A549 treated with DMSO at 1 μM for 4 hours (cell line): ENCODE measurements at places on chromosomes 7 and 10. TPM values are rescaled to one million over a fixed set of nuclear protein-coding genes. Genes with fewer than 3 reads are reported as not detected.

CALHM3 gene
- total RNA-seq, result 0.30 to 0.53 TPM (median 0.45 TPM) in 5 replicates

ADD3 gene
- 4.6 to 12.3 TPM (median 6.3 TPM) in 5 replicates for total RNA-seq

CHAT gene
- not detected in 5 replicates for total RNA-seq

NUP205 gene
- total RNA-seq, result 49.3 to 62.2 TPM (median 56.9 TPM) in 5 replicates

BEND7 gene
- 11.7 to 14.5 TPM (median 13.2 TPM) in 5 replicates for total RNA-seq

SEMA3C gene
- total RNA-seq, result 46.4 to 76.0 TPM (median 61.3 TPM) in 5 replicates

PILRB gene
- 20.2 to 38.1 TPM (median 31.9 TPM) in 5 replicates for total RNA-seq

SPDYE1 gene
- total RNA-seq, result not detected in 5 replicates

NACAD gene
- 0.11 to 0.34 TPM (median 0.18 TPM) in 5 replicates for total RNA-seq

RHEB gene
- total RNA-seq, result 113 to 169 TPM (median 156 TPM) in 5 replicates

RSPH10B2 gene
- 0.28 to 0.32 TPM in 2 of 5 replicates, not detected in the others for total RNA-seq

BLNK gene
- total RNA-seq, result not detected in 5 replicates

SFTPA1 gene
- not detected in 5 replicates for total RNA-seq

ALDH18A1 gene
- total RNA-seq, result 52.7 to 58.4 TPM (median 53.9 TPM) in 5 replicates

ZNF727 gene
- not detected in 5 replicates for total RNA-seq

TACC2 gene
- total RNA-seq, result 90.6 to 96.2 TPM (median 91.1 TPM) in 5 replicates

PKD2L1 gene
- total RNA-seq, result 0.06 to 0.16 TPM (median 0.08 TPM) in 5 replicates

CEP55 gene
- 56.8 to 76.0 TPM (median 71.2 TPM) in 5 replicates for total RNA-seq

PAX4 gene
- total RNA-seq, result not detected in 5 replicates

GSTO2 gene
- 1.7 to 3.5 TPM (median 2.5 TPM) in 5 replicates for total RNA-seq

KCND2 gene
- total RNA-seq, result not detected in 5 replicates

FAM13C gene
- total RNA-seq, result 0.12 to 0.28 TPM (median 0.14 TPM) in 3 of 5 replicates, not detected in the others

COX19 gene
- 5.5 to 6.8 TPM (median 5.9 TPM) in 5 replicates for total RNA-seq

ANKRD30A gene
- total RNA-seq, result 0.41 to 1.1 TPM (median 0.74 TPM) in 5 replicates

MYPN gene
- total RNA-seq, result 2.5 to 4.2 TPM (median 2.8 TPM) in 5 replicates

SHTN1 gene
- total RNA-seq, result 22.8 to 31.3 TPM (median 27.0 TPM) in 5 replicates

PAPOLB gene
- total RNA-seq, result not detected in 5 replicates

NUTM2E gene
- 0.36 to 0.43 TPM (median 0.40 TPM) in 5 replicates for total RNA-seq

CRHR2 gene
- total RNA-seq, result not detected in 5 replicates

WEE2 gene
- total RNA-seq, result not detected in 5 replicates

HACD1 gene
- total RNA-seq, result 32.1 to 69.7 TPM (median 58.0 TPM) in 5 replicates

AGMO gene
- total RNA-seq, result 0.96 to 1.3 TPM (median 1.1 TPM) in 5 replicates

CLDN4 gene
- 4.4 to 6.6 TPM (median 5.7 TPM) in 5 replicates for total RNA-seq

NKX1-2 gene
- total RNA-seq, result 0.03 to 0.04 TPM in 2 of 5 replicates, not detected in the others

EGFR gene
- total RNA-seq, result 105 to 158 TPM (median 140 TPM) in 5 replicates

ESYT2 gene
- total RNA-seq, result 53.6 to 72.5 TPM (median 63.5 TPM) in 5 replicates

PDK4 gene
- 3.7 to 5.6 TPM (median 5.0 TPM) in 5 replicates for total RNA-seq

EVX1 gene
- 0.05 to 0.06 TPM (median 0.06 TPM) in 3 of 5 replicates, not detected in the others for total RNA-seq

CHRM2 gene
- total RNA-seq, result not detected in 5 replicates
